Stimulated activated CD4-positive, alpha-beta T cell treated with anti-CD3 and anti-CD28 coated beads, Interleukin-15, amount 100 ng/mL, for 48 hours (primary cell): ENCODE measurements at places on chromosomes 4 and X.

- DNase-seq: no peak
These were observed 140.3 kb downstream of the FRYL start for GRCh38 chr4:48639807-48640206.

DNA sequence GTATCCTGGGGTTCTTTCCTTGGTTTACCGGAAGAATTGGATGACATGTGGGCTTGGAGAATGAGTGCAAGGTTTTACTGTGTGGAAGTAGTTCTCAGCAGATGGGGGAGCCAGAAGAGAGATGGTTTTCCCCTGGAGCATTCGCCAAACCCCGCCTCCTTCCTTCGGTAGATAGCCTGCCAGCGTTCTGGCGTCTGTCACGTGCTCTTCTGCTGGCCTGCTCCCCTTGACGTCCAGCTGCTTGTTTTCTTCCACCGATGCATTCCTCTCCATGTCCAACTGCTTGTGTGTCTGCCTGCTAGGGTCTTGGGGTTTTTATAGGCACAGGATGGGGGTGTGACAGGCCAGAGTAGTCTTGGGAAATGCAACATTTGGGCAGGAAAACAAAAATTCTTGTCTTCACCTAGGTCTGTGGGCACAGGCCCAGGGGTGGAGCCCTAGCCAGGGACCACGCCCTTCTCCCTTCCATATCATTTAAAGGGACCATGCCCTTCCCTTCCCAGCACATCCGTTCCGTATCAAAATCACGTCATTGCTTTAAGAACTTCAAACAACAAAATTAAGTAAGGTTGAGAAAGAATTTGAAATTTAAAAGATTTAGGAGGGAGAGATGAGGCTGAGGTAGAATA is 538.7 kb upstream of the SMIM31 start:
- DNase-seq: no peak

DNA sequence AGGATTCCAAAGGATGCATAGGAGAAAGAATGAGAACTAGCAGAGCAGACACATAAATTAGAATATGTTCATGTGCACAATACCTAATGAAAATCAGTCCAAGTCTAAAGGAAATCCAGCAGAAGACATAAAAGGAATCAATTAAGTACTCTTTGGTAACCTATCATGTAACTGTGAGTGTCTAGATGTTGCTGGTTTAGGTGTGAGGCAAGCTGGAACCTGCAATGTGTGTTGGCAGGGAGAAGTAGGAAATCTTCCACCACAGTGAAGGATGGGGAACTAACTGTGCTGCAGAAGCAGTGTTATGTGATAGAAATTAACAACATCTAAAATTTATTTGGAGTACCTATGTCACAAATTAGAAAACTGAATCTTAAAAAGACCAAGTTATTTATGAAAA is 330.8 kb upstream of the DKK2 start:
- no peak for DNase-seq

- no peak for DNase-seq
These were observed 78.4 kb downstream of the KCNIP4 start for GRCh38 chr4:21869978-21870745.

GRCh38 chrX:86711531-86712180 is 563.4 kb downstream of the DACH2 start:
- no peak for DNase-seq
